Retina (tissue), 1 donor: ENCODE measurements at places on chromosomes 16 and 17.
A peak's percentile ranks its signal among the peaks of the same experiment; 100 is the strongest.

GRCh38 chr16:17282247-17282646 lies 188.5 kb downstream of the XYLT1 start:
- no peak for DNase-seq

- DNase-seq: no peak
These were observed 1.1 kb upstream of the BRCA1 start for GRCh38 chr17:43125967-43126910.

DNA sequence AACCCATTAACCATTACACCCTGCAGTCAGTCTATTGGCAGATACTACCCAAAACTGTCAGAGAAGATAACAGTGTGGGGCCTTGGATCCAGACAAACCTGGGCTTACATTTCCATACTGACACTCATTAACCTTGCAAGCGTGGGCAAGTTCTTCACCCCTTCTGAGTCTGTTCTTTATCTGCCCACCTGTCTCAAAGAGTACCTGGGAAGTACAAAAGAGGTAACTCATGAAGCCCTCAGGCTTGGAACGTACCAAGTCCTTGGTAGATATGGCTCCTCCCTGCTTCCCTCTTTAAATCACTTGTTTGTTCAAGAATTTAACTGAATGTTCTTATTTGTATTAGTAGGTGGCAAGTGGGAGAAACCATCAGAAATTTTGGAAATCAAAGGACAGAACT lies 2.5 kb upstream of the IGSF6 start:
- no peak for DNase-seq

GRCh38 chr17:78248051-78248914 lies 16.9 kb downstream of the TMEM235 start:
- DNase-seq: no peak

DNA sequence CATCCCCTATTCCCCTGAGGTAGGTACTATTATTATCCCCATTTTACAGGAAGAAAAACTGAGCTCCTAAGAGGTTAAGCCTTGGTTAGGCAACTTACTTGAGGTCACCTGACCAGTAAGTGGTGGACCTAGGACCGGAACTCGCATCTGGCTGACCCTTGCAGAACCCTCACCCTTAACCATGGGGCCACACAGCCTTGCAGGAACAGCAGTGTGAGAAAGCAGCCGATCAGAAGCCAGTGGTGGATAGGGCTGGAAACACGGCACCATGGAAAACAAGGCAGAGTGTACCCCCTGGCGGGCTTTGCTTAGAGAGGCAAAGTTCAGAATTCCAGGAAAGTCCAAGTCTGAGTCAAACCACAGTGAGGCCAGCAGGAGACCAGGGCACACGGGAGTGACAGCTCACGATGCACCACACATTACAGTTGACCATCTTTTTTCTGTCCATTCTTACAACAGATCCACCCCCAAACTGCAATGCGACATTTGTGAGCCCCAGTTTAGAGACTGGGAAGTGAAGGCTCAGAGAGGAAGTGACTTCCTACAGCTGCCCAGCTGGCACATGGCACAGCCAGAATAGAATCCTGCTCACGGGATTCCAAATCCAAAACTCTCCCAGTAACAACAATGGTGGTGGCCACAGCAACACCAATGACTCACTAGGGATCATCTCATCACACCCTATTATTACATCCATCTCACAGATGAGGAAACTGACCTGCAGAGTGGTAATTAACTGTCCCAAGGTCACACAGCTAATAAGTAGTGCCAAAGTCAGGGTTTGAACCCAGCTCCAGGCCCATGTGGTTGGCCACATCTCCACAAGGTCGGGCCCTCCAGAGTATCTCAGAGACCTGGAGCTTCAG lies 20.3 kb downstream of the KIFC3 start:
- DNase-seq: no peak

- peak; percentile 51 for DNase-seq
These were observed 58.7 kb upstream of the DLX4 start for GRCh38 chr17:49910094-49910857.

- peak; percentile 80 for DNase-seq
These were observed 5.1 kb downstream of the BAHCC1 start for GRCh38 chr17:81400154-81400977.
